ENCODE measurements at places on chromosomes 3 and 15.

GRCh38 chr3:98839846-98840245 is 61.6 kb downstream of the DCBLD2 start:
- no peak for DNase-seq

- DNase-seq: no peak
Measured at GRCh38 chr3:64161481-64161952, 63.7 kb downstream of the PRICKLE2 start.

- no peak for DNase-seq
Measured at GRCh38 chr15:90660195-90660998, 56.7 kb upstream of the BLM start.

- no peak for DNase-seq
Measured at GRCh38 chr3:175149675-175150074, 290.5 kb downstream of the NAALADL2 start.

DNA sequence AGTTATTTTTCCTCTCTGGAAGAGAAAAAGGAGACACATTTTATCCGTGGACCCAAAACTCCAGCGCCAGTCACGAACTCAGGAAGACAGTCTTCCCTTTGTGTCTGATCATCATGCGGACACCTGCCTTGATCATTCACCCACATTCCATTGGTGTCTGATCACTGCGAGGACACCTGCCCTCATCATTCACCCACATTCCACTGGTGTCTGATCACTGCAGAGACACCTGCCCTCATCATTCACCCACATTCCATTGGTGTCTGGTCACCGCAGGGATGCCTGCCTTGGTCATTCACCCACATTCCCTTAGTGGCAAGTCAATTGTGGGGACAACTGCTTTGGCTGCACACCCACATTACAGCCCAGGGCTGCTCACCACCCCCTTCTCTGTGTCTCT is 148.9 kb downstream of the ROBO1 start:
- DNase-seq: no peak

DNA sequence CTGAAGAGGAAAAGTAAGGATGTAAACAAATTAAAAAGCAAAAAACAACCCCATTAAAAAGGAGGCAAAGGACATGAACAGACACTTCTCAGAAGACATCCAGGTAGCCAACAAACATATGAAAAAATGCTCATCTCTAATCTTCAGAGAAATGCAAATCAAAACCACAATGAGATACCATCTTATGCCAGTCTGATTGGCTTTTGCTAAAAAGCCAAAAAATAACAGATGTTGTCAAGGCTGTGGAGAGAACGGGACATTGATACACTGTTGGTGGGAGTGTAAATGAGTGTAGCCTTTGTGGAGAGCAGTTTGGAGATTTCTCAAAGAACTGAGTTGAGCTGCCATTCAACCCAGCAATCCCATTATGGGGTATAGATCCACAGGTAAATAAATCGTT is 18.6 kb upstream of the RGMA start:
- no peak for DNase-seq

DNA sequence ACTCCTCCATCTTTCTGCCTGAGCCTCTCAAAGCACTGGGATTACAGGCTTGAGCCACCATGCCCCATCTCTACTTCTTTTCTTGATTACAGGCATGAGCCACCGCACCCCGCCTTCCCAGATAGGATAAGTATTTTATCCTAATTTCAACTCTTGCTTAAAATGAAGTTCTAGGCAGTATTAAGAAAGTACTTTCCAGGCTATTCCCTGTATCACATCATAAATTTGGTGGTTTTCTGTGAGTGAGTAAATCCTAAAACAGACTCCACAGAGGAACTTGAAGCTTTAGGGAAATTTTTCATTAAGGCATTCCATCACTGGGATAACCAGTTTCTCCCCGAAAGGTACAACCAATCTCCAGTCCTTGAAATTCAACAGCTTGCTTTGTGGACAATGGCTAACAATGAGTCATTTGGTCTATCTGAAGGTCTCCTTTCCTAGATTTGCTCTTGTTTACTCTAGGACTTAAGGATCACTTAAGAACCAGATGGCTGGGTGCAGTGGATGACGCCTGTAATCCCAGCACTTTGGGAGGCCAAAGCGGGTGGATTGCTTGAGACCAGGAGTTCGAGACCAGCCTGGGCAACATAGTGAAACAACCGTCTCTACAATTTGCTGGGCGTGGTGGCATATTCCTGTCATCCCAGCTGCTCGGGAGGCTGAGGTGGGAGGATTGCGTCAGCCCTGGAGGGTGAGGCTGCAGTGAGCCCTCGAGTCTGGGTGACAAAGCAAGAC is 49.7 kb upstream of the SKIL start:
- DNase-seq: no peak

DNA sequence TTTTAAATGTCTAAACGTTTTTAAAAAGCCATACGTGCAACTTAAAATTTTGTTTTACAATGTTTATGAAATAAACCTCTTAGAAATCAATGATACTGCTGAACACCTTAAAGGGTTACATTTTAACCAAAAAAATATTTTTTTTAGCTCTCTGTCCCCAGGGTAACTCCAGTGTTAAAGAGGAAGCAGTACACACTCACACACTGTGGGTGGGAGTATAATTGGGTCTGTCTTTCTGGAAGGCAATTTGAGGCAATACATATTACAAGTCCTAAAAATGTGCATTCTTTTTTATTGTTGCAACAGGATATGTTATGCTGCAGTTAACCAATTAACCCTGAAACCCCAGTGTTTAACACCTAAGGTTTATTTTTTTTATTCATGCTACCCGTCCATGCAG is 34.1 kb downstream of the WHAMM start:
- DNase-seq: no peak

- DNase-seq: no peak
Measured at GRCh38 chr3:77071809-77072208, 31.9 kb downstream of the ROBO2 start.

GRCh38 chr3:23264413-23264812 is 61.3 kb downstream of the UBE2E2 start:
- DNase-seq: no peak

- no peak for DNase-seq
Measured at GRCh38 chr3:10192953-10193691, 28.4 kb downstream of the IRAK2 start.

DNA sequence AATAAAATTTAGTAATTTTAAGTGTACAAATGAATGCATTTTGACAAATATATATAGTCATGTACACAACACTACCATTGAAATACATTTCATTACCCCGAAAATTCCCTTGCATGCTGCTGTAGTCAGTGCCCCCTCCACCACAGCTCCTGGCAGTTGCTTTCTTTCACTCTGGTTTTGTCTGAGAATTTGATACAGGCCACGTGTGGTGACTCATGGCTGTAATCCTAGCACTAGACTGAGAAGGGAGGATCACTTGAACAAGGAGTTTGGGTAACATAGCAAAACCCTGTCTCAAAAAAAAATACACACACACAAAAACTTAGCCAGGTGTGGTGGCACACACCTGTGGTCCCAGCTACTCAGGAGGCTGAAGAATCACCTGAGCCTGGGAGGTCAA is 65.4 kb downstream of the TFRC start:
- DNase-seq: no peak

DNA sequence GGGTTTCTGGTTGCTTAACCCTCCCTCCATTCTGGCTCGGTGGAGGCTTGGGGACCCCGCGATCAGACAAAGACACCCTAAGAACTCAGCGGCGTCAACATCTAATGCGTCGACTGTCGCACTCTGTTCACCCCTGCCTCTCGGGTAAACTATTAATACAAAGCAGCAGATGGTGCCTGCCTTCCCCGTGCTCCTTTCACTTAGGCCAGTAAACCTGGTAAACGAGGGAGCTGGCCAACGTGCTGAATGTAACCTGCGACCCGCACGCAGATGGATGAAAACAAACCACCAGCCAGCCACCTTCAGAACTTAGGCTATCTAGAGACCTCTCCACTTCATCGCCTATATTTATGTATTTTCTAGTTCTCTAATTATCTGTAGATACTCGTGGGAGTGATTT is 848 bp upstream of the CADPS start:
- DNase-seq: no peak

GRCh38 chr3:194481103-194481502 is 5.7 kb downstream of the ATP13A3 start:
- no peak for DNase-seq

GRCh38 chr3:184586851-184587250 is 25.3 kb downstream of the EPHB3 start:
- no peak for DNase-seq

- no peak for DNase-seq
Measured at GRCh38 chr3:131299836-131300235, 81.7 kb upstream of the NUDT16 start.

DNA sequence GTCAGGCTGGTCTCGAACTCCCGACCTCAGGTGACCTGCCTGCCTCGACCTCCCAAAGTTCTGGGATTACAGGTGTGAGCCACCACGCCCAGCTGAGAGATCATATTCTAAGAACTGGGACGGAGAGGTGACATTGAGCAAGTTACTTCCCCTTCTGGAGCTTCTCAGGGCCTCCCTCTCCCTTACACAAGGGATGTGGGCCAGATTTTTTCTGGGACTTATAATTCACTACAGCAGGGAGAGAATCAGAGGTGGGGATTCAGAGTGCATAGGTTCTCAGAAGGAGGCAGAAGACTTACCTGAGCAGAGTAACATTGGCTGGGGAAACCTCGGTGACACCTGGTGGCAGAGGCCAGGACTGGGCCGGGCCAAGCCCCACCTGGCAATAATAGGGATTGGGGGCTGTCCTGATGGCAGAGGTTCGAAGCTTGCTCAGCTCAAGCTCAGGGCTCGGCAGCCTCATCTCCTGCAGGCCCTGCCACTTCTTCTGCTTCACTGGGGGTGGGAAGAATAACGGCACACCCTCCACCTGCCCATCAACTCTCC is 6.8 kb downstream of the LTK start:
- no peak for DNase-seq

DNA sequence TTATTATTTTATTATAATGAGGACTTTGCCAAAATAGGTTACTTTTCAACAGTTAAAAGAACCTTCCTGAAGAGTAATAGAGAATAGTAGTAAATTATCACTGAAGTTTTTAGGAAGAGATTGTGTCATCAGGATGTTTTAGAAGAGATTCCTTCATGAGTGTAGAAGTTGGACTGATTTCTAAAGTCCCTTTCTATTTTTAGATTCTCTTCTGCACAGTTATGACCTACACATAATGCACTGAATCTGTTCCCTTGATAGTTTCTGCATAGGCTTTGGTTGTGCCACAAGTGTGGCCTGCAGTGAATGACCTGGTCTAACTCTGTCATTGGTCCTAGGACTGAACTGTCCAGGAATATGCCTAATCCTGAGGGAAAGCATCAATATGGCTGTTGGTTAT is 23.9 kb downstream of the SLC35A5 start:
- no peak for DNase-seq

- DNase-seq: no peak
Measured at GRCh38 chr15:82613747-82614146, 33.4 kb downstream of the CPEB1 start.

DNA sequence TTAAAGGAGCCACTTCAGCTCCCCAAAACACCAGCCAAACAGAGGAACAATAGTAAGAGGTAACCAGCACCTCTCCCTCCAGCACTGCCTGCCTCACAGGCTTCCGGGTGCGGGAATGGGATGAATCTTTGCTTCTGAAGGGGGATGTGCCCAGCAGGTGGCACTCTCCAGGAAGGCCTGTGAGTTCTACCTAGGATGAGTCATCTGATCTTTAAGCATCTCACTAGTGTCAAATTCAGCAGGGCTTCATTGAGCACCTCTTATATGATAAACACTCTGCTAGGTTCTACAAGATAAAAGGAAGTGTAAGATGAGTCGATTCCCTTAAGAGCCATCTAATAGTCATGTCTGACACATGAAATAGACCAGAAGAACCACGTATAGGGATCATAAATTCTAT is 237.4 kb upstream of the UMPS start:
- DNase-seq: no peak

DNA sequence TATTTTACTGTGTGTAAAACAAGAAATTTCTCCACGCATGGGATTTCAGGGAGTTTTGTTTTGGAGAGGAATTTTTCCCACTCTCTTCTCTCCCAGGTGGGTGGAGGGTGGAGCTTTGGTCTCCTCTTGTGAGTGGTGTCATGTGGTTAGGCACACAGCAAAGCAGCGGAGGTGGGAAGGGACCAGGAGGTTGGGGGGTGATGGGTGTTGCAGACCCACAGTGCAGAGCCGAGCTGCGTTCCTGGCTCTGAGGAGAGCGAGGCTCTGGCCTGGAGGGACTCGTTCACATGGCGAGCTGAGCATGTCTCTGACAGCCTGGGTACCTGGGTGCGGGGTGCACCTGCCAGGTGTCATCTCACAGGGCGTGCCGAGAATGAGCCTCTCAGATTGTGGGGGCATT is 87.8 kb downstream of the RYR3 start:
- no peak for DNase-seq

DNA sequence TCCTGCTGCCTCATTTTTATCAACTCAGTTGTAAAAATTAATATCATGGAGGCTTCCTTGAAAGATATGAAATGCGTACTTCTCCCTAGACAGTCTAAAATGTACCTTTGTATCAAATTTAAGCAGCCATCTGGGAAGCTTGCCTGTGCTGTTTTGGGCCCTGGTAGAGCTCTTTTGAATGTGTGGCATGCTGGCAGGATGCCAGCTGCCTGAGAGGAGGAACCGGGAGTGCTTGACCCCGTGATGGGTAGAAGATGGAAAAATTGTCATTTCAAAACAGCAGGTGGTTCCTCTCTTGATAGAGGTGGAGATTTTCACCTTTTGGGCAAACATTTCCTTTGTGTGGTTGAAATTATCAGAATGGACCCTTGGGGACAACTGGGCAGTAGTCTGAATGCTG is 245.3 kb downstream of the RPLP1 start:
- DNase-seq: no peak

DNA sequence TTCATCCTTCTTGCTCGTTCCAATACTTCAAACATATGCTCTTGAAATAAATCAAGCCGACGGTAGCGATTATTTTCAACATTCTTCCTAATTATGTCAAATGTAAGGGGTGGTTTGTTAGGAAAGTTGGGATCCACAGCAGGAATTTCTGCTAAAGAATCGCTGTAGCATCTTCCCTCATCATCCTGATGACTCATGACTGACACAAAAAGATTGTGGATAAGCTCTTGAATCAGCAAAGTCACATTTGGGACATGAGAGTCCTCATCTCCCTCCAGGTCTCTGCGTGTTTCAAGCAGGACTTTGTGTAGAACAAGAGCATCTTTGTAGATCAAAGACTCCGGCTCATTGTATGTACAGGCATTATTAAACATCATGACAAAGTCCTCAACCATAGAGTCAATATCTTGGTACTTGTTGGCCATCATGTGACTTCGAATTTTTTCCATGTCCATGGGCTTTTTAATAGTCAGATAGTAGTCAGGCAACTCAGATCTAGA is 73.0 kb downstream of the UQCC5 start:
- no peak for DNase-seq

DNA sequence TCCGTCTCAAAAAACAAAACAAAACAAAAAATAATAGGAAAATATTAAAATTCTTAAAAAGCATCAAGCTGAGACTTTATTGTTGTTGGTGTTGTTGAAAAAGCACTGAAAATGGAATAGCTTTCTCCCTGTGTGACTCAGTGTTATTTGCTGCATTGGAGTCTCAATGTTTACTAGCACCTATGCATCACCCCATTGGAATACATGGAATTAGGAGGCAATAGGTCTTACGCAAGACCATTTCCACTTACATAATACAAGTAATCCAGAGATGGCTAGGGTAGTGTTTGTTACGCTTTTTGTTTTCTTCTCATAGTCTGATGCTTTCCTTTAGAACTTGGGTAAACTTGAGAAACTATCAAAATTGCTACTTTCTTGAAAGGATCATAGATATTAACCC is 15.2 kb downstream of the GXYLT2 start:
- DNase-seq: no peak

GRCh38 chr15:100959066-100960050 is 40.2 kb downstream of the LRRK1 start:
- DNase-seq: no peak

GRCh38 chr3:35393901-35394799 is 245.2 kb upstream of the ARPP21 start:
- no peak for DNase-seq
